ENCODE measurements at places on chromosomes 1 and 21.

GRCh38 chr1:14786109-14786675 is 187.7 kb downstream of the KAZN start:
- no peak for DNase-seq

DNA sequence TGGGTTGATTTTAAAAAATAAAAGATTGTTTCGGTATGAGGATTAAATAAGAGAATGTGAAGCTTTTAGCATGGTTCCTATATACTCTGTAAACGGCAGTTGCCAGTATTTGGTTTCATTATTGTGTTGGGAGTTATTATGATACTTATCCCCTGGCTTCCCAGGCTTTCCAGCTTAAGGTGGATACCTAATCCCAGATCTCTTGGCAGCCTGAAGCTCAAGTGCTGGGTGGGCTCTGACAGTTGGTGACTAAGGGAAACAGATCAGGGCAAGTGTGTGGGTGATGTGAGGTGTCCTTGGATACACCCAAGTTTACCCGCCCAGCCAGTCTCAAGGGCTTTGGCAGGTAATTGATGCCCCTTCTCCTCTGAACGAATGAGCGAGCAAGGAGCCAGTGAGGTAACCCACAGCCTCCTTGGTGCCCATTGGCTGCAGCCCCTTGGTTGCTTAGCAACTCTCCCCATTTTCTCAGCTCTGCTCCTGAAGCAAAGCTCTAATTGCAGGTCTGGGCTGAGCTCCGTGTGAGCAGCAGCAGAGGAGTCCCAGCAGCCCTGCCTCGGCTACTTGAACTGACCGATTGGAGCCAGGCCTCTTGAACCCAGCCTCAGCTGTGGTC is 6.1 kb downstream of the IPO13 start:
- DNase-seq: no peak

DNA sequence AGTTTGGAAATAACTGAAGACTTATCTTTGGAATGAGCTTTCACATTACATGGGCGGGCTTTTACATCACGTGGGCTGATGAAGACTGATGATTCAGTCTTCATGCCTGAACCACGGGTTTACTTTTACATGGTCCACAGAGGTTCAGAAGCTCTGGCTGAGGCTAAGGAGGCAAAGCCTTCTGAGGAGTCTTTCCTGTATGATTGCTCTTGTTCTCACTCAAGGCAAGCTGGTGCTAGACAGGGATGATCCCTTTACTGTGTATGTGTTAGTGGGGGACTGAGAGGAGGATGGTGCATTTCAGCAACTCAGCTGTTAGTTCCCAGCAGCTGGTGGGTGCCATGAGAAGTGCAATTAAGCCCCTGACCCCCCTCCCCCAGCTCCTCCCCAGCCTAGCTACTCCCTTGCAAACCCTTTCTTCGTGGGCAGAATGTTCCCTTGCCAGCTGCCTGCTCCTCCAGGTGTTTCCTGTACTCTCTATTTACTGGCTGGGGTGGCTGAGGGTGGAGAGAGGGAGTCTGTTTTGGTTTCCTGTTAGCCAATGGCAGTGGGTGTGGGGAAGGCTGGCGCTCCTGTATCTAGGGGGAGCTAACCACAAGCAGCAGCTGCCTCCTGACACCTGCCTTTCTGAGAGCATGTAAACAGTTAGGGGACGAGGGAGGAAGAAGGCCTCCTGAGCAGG is 15.4 kb downstream of the BTG2 start:
- peak; percentile 41 for DNase-seq

DNA sequence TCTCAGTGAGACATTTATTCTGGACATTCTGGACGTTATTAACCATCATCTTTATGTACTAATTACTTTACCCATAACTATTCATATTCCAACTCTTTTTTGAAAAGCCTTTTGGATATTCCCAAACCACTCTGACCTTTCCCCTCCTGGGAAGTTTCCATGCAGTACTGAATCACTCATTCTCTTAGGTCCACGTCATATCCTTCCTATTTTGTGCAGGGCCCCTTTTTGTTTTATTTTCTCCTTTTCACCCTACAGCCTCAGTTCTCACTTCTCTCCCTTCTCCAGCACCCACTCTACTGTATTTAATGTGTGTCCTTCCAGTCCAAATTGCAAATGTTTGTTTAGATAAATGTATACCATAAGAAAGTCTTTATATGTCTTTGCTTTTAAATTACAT is 16.4 kb upstream of the ATP1A1 start:
- no peak for DNase-seq

GRCh38 chr1:228979325-228979699 is 244.0 kb downstream of the RHOU start:
- DNase-seq: no peak

DNA sequence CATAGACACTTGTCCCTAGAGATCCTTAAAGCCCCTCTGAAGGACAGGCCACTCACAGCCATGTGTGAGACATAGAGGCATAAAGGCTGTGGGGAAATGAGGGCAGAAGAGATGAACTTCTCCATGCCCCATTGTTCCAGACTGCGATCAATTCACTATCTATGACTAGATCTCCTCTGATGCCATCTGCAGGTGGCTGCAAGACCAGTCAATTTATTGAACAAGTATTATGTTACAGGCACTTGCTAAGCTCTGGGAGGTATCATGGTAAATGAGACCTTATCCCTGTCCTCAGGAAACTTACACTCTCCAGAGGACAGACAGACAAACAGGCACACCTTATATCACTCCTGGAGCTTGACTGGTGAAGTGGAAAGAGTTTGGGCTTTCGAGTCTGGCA is 22.9 kb downstream of the UBIAD1 start:
- DNase-seq: no peak

DNA sequence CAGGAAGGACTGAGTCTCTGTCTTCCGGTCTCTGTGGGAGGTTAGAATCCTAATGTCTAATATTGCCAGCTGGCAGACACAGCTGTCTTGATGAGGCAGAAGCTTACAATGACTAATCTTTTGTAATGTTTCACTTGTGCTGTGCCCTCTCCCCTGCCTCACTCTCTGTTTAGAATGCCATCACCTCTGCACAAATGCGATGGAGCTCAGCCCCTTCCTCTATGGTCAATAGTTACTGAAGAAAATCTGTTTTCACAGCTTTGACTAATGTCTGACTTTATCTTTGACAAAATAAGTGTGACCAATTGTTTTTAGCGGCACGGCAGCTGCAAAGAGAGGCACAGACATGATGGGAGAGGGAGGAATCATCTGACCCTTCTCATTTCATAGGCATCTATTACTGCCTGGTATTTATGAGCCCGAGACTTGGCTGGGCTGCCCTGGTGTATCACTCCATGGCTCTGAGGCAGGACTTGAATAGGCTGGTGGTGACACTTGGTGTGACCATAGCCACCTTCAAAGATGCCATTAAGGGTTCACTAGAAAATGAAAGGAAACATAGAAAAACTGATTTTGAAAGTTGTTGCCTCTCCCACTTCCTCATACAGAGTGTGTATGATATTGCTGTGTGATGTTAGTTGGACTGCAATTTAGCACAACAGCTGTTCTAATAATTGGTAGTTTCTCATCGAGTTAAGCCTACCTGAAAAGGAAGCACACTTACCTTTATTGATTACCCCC is 163.2 kb upstream of the NBPF11 start:
- DNase-seq: no peak

DNA sequence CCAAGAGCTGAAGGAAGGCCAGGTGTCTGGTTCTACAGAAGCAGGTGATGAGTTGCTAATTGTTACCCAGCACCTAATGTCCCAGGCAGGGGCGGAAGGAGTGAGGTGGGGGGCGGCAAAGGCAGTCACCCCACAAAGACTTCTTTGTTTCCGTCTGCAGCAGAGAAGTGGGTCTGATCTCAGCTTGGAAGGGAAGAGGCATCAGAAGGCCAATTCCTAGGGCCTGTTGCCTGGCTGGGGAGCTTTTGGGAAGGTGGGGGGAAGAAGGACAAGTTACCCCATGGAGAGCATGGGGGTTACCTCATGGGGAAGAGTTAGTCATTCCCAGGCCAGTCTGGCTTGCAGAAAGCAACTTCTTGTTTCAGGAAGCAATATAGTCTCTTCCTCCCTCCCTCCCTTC is 10.9 kb downstream of the IGSF21 start:
- DNase-seq: no peak

DNA sequence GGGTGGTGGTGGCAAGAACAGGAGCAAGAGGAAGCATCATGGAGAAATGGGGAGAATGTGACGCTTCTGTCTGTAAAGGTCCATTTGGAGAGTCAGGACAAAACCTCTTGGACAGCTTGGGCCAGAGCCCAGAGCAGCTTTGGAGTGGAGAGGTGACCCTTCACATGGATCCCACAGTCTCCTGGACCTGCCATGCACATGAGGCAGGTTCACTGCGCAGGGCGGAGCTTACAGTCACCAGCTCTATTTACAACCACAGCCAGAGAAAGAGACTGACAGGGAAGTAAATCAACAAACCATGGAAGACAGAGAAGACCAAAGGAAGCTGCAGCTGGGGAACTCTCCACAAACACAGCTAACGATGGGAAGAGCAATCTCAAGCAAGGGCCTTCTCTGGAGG is 828 bp upstream of the RGS8 start:
- no peak for DNase-seq

DNA sequence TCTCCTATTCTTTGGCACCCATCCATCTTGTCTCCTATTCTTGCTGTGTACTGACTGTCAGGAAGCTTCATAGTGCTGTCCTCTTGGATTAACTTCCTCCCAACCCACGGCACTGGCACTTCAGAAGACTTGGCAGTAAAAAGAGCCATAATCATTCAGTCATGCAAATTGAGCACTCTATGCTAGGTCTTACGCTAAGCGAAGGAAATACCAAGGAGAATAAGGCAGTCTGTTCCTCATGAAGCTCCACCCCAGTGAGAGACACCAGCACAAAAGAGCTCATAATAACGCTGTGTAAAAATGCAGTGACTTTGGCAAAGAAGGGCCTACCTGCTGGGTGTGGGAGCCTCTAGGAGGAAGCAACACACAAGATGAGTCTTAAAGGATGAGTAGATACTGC is 67.1 kb downstream of the GFI1 start:
- no peak for DNase-seq

DNA sequence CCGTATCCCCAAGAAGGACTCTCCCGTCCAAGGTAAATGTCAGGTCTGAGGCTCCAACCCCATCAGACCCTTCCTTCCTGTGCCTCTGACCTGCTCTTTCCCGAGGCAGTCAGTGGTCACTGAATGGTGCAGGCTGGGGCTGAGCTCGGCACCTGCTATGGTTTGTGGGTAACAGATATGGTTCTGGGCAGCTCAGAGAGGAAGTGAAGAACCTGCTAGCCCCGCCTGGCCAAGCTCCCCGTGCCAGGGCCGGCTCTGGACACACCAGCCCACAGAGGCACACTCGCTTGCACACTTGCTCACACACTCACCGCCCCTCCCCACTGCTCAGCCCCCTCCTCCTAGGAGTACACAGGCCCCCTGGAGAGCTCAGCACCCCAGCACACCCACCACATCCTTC is 16.4 kb downstream of the NCMAP start:
- DNase-seq: no peak

GRCh38 chr1:229171934-229172333 is 99.0 kb upstream of the RAB4A start:
- DNase-seq: no peak

DNA sequence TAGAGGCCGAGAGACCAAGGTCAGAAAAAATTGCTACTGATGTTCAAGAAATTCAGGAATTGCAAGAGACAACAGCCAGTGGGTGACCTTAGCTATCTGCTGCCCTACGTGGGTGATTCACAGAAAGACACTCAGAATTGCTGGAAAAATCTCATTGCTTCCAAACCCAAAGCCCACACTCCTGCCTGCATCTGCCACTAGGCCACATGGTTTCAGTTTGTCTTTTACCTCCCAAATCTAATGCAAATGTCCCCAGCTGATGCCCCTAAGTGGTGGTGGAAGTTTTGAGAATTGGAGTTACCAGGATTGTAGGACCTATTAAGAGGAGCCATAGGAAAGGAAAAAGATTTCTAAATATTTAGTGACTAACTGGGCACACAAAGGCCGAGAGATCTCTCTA is 341.5 kb upstream of the CHRM3 start:
- no peak for DNase-seq

DNA sequence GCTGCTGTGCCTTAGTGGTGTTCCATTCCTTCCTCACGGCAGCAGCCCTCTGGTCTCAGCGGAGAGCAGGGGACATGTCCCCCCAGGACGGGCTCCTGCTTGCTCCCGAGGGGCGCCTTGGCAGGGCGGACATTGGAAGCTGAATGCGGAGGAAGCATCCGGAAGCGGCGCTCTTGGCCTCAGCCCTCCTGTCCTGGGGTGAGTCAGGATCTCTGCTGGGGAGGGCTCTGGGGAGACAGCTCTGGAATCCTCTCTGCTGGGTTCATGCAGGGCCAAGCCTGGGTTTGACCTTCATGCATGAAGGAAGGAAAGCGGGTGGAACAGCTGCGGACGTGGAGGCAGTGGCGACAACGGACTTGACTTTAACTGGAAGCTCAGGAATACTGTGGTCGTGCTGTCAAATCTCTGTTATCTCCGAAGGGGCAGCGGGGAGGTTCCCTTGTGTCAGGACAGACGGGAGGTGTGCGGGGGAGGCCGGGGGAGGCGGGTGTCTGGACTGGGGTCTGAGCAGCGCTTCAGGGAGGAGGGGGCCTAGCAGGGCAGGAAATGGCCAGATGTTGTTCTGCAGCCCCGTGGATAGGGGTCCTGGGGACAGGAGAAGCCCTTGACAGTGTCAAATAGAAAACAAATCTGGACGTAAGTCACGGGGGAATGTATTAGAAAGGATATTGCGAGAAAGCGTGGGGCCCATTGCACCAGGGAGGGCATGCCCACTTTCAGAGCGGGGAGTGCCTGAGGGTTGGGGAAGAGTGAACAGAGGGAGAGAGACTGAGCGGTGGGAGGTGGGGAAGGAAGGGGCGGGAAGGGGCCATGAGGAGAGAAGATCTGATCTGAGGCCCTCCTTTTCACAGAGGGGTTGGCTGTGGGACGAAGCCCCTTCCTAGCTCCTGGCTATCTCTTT is 26.6 kb downstream of the CRYAA start:
- DNase-seq: peak; percentile 10

DNA sequence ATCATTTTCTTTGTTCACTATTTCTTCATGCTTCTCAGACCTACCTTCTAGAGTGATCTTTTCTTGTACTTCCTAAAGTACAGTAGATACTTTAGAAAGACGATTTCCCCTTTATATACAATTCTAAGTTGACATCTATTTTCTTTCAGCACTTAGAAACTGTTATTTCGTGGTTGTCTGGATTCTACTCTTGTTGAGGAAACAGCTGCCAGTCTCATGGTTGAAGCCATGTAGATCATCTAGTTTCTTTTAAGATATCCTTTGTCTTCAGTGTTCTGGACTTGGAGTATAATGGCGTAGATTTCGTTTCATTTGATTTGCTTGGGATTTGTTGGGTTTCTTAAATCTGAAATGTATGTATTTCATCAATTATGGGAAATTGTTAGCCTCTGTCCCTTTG is 67.6 kb downstream of the PKN2 start:
- DNase-seq: no peak

GRCh38 chr1:94314222-94314858 is 77.0 kb upstream of the ARHGAP29 start:
- no peak for DNase-seq
